ENCODE measurements at places on chromosomes 11 and 22. TPM values are rescaled to one million over a fixed set of nuclear protein-coding genes. Genes with fewer than 3 reads are reported as not detected.

GRCh38 chr22:24156141-24156912 lies 25.0 kb upstream of the SUSD2 start:
- H3K4me1 ChIP-seq, result peaks cover 17% of the 10 kb centered on the region
- H3K4me3 ChIP-seq, result peak overlapping the region; percentile 85
- H3K27ac ChIP-seq, result no peak overlapping the region
- H3K36me3 ChIP-seq, result no peaks in the 10 kb centered on the region

The MUC6 gene
- not detected for total RNA-seq

The B3GAT3 gene
- total RNA-seq, result 71.6 TPM

DNA sequence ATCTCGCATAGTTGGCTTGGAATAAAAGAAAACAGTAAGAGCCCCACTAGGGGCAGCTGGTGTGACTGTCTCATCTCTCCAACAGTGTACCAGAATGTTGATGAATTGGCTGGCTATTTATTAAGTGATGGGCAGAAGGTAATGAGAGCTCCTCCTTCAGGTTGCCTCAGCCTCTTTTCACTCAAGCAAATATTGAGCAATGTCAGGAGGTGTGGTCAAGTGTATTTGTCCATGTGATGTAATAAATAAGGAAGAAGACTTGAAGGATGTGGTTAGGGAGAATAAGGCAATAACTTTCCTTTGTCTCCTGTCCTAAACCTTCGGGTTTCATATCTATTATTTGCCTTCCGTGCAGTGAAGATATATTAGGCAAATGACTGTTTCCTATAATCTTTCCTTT lies at the start of gene TCN1:
Gene TCN1 (minus strand): TSS at position 91 of the 400 bp plus-strand sequence. CDS start 17 bp downstream, at position 74.
- H3K36me3 ChIP-seq, result no peaks in the 10 kb centered on the region
- no peaks in the 10 kb centered on the region for H3K4me1 ChIP-seq
- DNase-seq, result no peak
- H3K27ac ChIP-seq, result no peak within 1 kb of the TSS

DNA sequence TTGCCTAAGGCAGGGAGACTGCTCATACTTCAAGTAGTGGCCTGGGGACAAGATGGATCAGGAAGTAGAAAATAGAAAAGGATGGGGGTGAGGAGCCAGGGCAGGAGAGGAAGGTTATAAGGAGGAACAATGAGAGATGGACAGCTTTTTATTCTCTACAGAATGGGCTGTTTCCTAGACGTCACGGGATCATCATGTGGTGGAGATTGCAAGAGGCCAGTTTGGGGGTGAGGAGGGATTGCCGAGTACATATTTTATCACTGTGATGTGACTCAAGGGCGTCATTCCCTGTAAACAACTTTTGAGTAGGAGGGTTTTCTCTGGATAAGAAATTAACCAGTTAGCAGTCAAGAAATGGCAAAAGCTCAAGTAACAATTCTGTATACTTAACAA lies 406.3 kb downstream of the ETS1 start:
- no peaks in the 10 kb centered on the region for H3K4me1 ChIP-seq
- H3K27ac ChIP-seq, result no peak overlapping the region
- peaks cover 2% of the 10 kb centered on the region for H3K27me3 ChIP-seq
- H3K36me3 ChIP-seq, result peaks cover 19% of the 10 kb centered on the region
- no peak overlapping the region for H3K4me3 ChIP-seq
- DNase-seq, result no peak

- H3K27ac ChIP-seq, result no peak overlapping the region
- peaks cover 3% of the 10 kb centered on the region for H3K4me1 ChIP-seq
- no peak for DNase-seq
- H3K4me3 ChIP-seq, result no peak overlapping the region
These were observed 528.7 kb downstream of the ETS1 start for GRCh38 chr11:128058580-128059208.

DNA sequence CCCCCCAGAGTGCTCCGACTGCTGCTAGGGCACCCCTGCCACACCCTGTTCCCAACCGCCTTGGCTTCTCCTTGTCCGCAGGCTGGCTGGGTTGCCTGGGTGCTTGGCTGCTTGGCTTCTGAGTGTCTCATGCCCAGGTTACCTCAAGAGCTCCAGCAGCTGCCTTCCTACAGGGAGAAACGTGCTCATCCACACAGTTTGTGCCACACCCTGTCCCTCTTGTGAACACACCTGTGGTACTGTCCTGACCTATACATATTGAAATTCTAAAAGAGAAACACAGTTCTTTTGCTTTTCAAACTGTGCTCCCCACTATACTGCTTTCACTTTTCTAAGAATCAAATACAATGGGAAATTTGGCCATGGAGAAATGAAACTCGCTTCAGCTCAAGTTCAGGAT lies 191.4 kb downstream of the DBX1 start:
- no peak for DNase-seq
- H3K36me3 ChIP-seq, result peaks cover 9% of the 10 kb centered on the region
- H3K27me3 ChIP-seq, result peaks cover 5% of the 10 kb centered on the region
- no peak overlapping the region for H3K27ac ChIP-seq
- H3K4me1 ChIP-seq, result peaks cover 13% of the 10 kb centered on the region

The OTOG gene
- not detected for total RNA-seq

DNA sequence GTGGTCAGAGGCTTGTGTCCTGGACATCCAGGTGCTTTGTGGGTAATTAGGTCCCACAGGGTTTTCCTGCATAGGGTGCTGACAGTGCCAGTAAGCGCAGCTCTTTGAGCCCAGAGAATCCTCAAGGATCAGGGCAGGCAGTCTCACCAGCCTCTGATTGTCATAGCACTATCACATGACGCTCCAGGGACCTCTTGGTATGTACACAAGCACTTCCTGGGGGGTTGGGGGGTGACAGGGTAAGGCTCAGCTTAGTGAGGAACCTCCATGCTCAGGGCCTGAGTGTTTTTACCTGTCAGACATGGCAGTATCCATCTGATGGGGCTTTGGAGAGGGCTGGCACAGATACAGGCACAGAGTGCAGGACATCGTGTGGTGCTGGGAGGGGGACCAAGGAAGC lies 27.9 kb upstream of the SUSD2 start:
- H3K27me3 ChIP-seq, result peaks cover 12% of the 10 kb centered on the region
- H3K27ac ChIP-seq, result no peak overlapping the region
- no peak overlapping the region for H3K4me3 ChIP-seq
- DNase-seq, result no peak
- H3K36me3 ChIP-seq, result no peaks in the 10 kb centered on the region

The TPBGL gene
- total RNA-seq, result 2.3 TPM

- H3K4me1 ChIP-seq, result peaks cover 36% of the 10 kb centered on the region
- peaks cover 6% of the 10 kb centered on the region for H3K27me3 ChIP-seq
- H3K4me3 ChIP-seq, result peak overlapping the region; percentile 68
- DNase-seq, result no peak
- H3K27ac ChIP-seq, result peak overlapping the region; percentile 10
These were observed 15.5 kb downstream of the SLC43A1 start for GRCh38 chr11:57499983-57500461.

The APOA4 gene
- not detected for total RNA-seq

The CASP5 gene
- not detected for total RNA-seq

The SLC35F2 gene
- 3.5 TPM for total RNA-seq

- H3K36me3 ChIP-seq, result no peaks in the 10 kb centered on the region
- no peak overlapping the region for H3K27ac ChIP-seq
- no peaks in the 10 kb centered on the region for H3K4me1 ChIP-seq
- peaks cover 8% of the 10 kb centered on the region for H3K27me3 ChIP-seq
- DNase-seq, result no peak
These were observed 1285.5 kb downstream of the TBC1D22A start for GRCh38 chr22:48047722-48048500.

The SMIM35 gene
- total RNA-seq, result not detected

GRCh38 chr11:75265851-75266531 lies 25.4 kb downstream of the TPBGL start:
- H3K36me3 ChIP-seq, result no peaks in the 10 kb centered on the region
- H3K4me3 ChIP-seq, result no peak overlapping the region
- peaks cover 9% of the 10 kb centered on the region for H3K27me3 ChIP-seq

GRCh38 chr22:30254314-30254713 lies 7.8 kb upstream of the LIF start:
- peaks cover 4% of the 10 kb centered on the region for H3K4me1 ChIP-seq
- no peak overlapping the region for H3K4me3 ChIP-seq
- no peaks in the 10 kb centered on the region for H3K36me3 ChIP-seq
- DNase-seq, result no peak
- H3K27ac ChIP-seq, result no peak overlapping the region

The SHISAL1 gene
- total RNA-seq, result 3.2 TPM

The MUC5AC gene
- not detected for total RNA-seq

The CARD16 gene
- not detected for total RNA-seq

The TRIM29 gene
- total RNA-seq, result not detected

DNA sequence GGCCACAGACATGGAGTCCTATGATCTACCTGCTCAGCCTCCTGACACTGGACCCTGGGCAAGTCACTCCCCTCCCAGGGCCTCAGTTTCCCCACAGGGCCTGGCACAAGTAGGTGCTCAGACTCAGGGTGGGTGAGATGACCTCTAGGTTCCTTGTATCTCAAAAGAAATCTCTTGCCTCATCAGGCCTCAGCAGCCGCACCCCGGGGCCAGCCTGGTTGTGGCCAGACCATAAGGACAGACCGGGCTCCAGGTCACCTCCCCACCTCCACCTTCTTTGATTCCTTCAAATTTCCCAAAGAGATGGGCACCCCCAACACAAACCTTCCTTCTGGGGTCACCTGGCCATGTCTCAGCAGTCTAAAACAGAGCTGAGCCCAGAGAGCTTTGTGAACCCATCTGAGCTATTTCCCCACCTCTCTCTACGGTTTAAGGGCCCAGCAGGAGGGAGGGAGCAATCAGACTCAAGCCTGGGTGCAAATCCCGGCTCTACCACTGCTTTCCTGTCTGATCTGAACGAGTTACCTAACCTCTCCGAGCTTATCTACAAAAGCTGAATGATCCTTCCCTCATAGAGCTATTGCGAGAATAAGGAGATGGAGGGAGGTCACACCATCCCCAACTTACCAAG lies 2.5 kb upstream of the APOL4 start:
- H3K27ac ChIP-seq, result no peak overlapping the region
- no peak overlapping the region for H3K4me3 ChIP-seq
- no peaks in the 10 kb centered on the region for H3K27me3 ChIP-seq
- H3K4me1 ChIP-seq, result no peaks in the 10 kb centered on the region
- peaks cover 2% of the 10 kb centered on the region for H3K36me3 ChIP-seq

The SART1 gene
- 52.3 TPM for total RNA-seq

The ESAM gene
- 0.54 TPM for total RNA-seq

The DEUP1 gene
- not detected for total RNA-seq

DNA sequence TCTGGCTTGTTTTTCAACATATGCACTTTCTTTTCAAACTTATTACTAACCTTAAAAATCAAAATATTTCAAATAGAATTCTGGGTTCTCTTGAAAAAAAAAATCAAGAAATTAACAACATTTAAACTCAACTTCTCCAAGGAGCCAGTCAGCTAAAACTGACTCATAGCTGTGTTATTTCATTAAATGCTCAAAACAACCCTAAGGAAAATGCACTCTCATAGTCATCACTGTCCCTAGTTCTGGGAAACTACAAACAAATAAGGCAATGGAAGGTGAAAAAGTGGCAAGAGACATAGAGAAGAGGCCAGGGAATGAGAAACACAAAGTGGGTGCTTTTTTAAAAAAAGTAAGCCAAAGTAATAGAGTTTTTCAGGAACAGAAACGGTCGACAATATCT lies 4.1 kb upstream of the ARHGAP20 start:
- no peaks in the 10 kb centered on the region for H3K36me3 ChIP-seq
- peaks cover 18% of the 10 kb centered on the region for H3K27me3 ChIP-seq
- H3K27ac ChIP-seq, result no peak overlapping the region
- no peak overlapping the region for H3K4me3 ChIP-seq
- DNase-seq, result no peak
- no peaks in the 10 kb centered on the region for H3K4me1 ChIP-seq

- peaks cover 7% of the 10 kb centered on the region for H3K27me3 ChIP-seq
- no peaks in the 10 kb centered on the region for H3K4me1 ChIP-seq
- no peaks in the 10 kb centered on the region for H3K36me3 ChIP-seq
- H3K27ac ChIP-seq, result no peak overlapping the region
These were observed 121.7 kb downstream of the ZNF280B start for GRCh38 chr22:22386602-22387385.

GRCh38 chr11:8251616-8252295 lies 11.9 kb downstream of the LMO1 start:
- H3K4me3 ChIP-seq, result no peak overlapping the region
- H3K27me3 ChIP-seq, result no peaks in the 10 kb centered on the region
- H3K27ac ChIP-seq, result peak overlapping the region; percentile 43
- DNase-seq, result no peak
- no peaks in the 10 kb centered on the region for H3K36me3 ChIP-seq

- H3K27me3 ChIP-seq, result peaks cover 11% of the 10 kb centered on the region
- no peak for DNase-seq
- H3K4me1 ChIP-seq, result no peaks in the 10 kb centered on the region
- no peak overlapping the region for H3K4me3 ChIP-seq
- H3K36me3 ChIP-seq, result no peaks in the 10 kb centered on the region
These were observed 22.2 kb upstream of the FGF19 start for GRCh38 chr11:69726019-69726418.

DNA sequence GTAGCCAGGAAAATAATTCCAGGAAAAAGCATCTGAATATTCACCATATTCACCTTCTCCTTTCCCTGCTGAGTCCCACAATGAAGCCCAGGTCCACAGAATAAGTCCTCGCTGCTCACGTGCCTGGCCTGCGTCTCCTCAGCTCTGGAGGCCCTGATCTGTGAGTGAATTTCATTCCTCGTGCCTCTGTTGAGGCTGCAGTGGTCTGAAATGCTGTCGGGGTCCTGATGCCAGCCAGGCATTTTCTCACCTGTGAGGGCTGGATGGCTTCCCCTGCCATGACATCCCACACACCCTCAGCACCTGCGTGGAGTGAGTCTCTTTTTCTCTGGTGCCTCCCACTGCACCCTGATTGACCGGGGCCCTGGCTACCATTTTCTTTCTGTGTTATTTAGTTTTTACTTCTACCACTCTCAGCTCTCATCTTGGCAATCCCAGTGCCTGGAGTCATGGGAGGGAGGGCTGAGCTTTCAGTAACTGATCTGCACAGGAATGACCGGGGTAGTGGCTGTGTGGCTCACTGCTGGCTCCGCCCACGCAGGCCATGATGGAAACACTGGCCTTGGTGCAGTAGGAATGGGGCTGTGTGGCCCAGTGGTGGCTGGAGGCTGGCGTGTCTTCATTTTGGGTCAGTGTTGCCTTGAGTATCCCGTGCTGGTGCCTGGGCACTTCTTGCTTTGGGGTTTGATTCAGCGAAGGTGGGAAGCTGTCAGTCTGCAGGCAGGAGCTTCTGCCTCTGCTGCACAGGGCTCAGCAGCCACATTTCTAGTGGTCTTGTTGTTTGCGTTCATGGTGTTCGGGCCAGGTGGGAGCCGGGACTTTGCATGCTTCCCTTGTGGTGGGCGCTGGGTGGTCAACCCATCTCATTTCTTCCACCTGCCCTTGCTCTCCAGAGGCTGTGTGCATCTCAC lies 807.2 kb downstream of the TBC1D22A start:
- no peak overlapping the region for H3K27ac ChIP-seq
- no peaks in the 10 kb centered on the region for H3K4me1 ChIP-seq
- no peak for DNase-seq
- H3K27me3 ChIP-seq, result peaks cover 8% of the 10 kb centered on the region

Data from glutamatergic neuron (in vitro differentiated cells).